Hippocampal formation (tissue), 2 donors: ENCODE measurements at places on chromosomes 3 and 15.

DNA sequence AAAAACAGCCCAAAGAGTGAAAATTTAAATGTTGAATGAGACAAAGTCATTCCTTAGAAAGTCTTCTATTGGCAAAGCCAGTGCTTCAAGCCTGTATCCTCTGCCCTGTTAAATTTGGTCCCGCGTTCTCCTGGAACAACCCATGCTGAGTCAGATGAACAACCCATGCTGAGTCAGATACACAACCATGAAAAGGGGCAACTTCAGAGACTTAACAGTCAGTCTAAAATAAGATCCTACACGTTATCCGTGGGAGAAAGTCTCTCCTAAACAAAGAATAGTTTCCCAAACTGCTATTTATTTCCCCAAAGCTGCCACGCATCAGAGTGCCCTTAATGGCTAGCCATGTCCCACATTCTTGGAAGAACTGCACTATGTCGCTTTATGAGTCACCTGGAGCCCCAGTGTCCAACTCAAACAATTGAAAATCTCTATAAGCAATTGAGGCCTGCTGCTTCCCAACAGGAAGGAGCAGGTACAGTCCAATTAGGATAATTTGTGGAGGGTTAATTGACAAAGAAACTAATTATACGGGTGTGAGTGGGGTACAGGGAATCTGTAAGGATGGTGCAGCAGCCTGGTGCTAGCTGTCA is 66.1 kb downstream of the WHAMM start:
- DNase-seq, result no peak

DNA sequence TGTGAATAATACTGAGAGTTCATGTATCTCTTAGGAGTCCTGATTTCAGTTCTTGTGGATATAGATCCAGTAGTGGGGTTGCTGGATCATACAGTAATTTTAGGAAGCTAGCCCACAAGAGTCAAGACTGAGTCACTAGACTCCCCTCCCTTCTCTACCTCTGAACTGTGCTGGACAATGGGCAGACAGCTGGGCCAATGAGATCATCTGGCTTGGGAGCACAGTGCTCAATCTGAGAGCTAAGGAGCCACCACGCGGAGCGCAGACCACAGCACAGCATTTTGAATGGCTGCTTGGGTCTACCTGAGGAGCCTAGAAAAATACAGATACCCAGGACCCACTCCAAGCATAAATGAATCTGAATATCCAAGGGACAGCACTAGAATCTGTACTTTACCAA is 32.5 kb downstream of the WNT5A start:
- DNase-seq, result no peak

DNA sequence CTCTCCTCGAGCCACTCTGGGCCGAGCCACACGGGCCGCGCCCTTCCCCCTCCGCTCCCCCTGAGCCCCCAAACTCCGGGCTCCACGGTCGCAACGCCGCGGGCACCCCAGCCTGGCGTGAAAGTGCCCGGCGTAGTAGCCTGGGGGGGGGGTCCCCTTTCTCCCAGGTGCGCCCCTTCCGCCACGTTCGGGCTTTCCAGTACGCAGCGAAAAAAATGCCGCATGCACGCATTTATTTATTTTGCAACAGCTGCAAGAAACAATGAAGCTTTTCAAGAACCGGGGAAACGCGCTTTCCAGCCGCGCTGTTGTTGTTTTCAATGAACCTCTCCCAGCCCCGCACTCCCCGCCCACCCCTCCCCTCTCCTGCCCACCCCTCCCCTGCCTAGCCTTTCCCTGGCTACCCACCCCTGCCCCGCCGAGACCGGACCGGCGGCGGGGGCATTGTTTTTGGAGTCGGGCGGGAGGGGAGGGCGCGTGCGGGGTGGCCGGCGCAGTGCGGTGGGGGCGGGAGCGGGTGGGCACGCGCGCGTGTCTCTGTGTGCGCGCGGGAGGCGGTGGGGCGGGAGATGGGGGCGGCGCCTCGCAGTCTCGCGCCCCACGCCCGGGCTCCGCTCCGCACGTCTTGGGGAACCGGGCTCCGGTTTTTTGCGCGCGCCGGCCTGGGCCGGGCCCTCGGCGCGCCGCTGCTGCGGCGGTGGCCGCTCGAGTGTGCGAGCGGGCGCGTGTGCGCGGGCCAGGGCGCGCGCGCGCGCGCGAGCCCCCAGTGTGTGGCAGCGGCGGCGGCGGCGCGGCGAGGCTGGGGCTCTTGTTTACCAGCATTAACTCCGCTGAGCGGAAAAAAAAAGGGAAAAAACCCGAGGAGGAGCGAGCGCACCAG is at the start of gene IGF1R:
TSS of gene IGF1R (plus strand) at position 766 of the 880 bp plus-strand sequence. CDS start 1,043 bp downstream, outside the sequence.
- peak; percentile 80 for DNase-seq

DNA sequence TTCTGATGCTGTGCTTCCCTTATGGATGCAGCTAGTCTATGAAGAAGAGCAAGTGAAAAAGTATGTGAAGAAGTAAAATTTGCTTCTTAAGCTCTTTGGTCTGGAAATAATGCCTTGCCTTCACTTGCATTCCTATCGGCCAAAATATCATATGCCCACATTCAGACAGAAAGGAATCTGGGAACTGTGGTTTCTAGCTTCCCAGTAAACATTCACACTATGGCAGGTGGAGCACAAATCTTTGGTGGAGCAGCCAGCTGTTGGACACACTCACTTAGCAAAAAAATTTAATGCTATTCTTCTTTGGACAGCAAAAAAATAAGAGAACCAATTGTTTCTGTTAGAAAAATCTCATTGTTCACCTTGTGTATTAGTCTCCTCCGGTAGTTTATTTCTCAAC is 12.3 kb upstream of the COL6A6 start:
- no peak for DNase-seq

DNA sequence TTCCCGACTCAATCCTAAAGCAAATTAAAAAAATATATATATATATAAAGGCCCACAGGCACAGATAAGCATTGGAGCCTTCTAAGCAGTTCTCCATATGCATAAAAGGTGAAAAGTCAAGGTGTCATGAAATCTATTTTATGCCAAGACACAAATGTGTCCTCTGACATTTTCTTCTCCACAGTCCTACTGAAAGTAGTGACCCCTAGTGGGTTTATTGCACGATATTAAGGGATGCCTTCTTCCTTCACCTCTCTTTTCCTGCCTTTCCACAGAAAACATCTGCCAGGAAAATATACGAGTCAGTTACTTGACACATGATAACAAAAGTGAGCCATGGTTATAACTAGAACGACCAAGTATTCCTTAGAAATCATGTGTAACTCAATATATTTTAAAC is 303.2 kb downstream of the TIGIT start:
- no peak for DNase-seq

GRCh38 chr3:105582015-105582414 is 215.3 kb downstream of the ALCAM start:
- DNase-seq, result no peak

GRCh38 chr3:3443482-3443881 is 264.0 kb upstream of the CRBN start:
- no peak for DNase-seq

DNA sequence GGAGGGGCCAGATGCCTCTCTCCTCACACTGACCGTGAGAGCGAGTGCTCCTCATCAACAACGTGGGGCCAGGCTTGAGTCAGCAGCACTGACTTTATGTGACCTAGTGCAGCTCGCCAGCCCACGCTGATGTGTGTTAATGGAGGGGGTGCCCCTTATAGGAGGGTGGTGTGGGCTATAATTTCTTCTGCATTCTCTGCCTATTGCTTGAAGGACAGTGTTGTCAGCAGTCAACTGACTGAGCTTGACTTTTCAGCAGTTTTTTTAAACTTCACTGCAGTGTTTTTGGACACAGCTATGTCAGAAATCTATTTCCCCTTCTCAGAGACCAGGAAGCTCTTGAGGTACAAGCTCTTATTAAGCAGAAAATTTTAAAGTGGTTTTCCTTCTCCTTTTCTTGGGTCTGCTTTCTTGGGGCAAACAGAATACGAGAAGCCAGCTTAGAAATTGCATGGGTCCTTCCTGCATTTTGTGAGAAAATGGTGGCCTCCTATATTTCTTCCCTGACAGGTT is 304.8 kb upstream of the CTDSPL start:
- DNase-seq, result no peak

GRCh38 chr3:39118931-39119660 is 11.6 kb downstream of the TTC21A start:
- DNase-seq, result no peak

DNA sequence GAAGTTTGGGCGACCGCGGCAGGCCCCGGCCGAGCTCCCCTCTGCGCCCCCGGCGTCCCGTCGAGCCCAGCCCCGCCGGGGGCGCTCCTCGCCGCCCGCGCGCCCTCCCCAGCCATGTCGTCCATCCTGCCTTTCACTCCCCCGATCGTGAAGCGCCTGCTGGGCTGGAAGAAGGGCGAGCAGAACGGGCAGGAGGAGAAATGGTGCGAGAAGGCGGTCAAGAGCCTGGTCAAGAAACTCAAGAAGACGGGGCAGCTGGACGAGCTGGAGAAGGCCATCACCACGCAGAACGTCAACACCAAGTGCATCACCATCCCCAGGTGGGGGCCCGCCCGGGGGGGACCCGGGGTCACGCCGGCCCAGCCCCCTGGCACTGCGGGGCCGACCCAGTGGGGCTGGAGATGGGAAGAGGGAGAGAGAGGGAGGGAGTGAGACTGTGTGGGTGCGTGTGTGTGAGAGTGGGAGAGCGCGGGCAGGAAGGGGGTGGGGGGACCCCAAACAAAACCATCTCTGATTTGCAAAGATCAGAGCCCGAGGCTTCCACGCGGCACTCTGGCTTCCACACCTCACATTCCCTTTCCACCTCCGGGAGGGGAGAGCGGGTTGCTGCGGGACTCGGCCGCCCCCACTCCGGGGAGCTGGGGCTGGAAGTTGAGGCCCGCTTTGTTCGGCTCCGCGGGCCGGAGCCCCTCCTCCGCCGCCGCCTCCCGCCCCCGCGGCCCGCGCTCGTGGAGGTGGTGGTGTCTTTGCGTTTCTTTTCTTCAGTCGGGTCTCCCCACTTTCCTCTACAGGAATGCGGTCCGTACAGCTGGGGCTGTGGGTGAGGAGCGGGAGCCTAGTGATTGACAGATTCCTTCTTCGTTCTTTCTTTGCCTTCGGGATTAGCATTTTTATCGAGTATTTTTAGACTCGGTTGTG is 898 bp downstream of the SMAD3 start:
- no peak for DNase-seq

DNA sequence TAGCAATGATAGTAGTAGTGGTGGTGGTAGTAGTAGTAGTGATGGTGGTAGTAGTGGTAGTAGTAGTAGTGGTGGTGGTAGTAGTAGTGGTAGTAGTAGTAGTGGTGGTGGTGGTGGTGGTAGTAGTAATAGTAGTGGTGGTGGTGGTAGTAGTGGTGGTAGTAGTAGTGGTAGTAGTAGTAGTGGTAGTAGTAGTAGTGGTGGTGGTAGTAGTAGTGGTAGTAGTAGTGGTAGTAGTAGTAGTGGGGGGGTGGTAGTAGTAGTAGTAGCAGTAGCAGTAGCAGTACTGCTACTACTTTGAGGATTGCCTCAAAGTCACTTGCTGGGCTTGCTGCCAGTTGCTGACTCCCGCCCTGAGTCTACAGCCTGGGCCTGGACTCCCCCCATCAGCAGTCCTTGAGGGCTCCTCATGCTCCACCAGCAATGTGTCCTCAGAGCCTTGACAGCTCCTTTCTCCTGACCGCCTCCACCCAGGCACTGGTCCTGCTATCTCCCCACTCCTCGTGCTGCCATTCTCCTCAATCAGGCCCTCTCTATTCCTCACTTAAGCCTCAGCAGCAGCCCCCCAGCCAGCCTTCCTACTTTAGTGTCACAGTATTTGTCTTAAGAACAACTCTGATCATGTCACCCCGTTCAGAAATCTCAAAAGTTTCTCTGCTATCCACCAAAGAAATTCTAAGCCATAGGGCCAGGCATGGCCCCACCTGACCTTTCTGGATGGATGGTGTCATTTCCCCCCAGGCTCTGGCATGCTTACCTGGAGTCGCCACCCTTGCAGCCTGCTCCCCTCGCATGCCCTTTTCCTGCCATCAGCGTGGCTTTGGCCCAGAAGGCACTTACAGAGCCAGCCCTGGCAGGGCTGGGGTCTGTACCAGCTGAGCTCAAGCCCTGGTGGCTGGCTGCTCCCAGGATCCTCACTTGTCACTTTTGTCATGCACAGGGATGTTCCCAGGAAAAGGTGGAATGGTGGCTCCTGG is 45.6 kb downstream of the DLEC1 start:
- DNase-seq, result no peak

DNA sequence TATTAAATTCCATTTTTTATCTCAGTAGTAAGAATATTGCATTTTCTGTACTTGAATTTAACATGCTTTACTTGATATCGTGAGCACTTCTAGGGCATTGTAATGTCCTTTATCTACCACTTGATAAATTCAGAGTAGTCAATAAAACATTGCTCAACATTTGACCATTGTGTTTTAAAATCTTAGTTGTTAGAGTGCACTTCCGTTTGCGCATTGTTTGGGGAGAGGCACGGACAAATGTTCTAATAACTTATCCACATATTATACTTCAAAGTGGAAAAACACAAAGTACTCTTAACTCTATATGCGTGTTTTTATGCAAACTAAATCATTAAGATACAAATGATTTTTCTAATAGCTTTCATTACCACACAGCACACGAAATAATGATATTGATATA is 419 bp downstream of the FAM227B start:
- DNase-seq, result no peak

DNA sequence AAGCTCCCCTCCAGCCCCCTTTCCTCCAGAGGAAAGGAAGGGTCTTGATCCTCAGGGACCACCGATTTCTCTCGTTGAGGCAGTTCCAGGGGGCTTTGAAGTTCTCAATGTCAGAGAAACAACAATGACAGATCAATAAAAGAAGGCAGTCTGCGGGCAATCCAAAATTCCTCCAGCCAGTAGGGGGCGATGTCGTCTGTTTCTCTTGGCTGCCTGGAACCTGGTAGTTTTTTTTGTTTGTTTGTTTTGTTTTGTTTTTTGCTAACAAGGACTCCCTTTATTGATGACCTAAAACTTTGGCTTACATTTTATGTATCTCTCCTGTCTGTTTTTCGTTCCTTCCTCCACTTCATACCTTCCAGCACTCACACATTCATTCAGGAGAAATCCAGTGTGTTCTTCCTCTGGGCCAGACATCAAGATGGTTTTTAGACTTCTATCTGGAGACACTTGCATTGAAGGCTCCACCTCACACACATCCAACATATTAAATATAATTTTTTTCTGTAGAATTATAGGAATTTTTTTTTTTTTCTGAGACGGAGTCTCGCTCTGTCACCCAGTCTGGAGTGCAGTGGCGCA is 276.6 kb downstream of the RPLP1 start:
- no peak for DNase-seq

- no peak for DNase-seq
Observed at GRCh38 chr3:177382944-177383343, 185.7 kb upstream of the TBL1XR1 start.

- DNase-seq, result no peak
Observed at GRCh38 chr3:17390785-17391184, 351.6 kb downstream of the TBC1D5 start.
